ENCODE measurements at places on chromosomes 7 and 10.

- no peak for DNase-seq
These were observed 78.8 kb downstream of the RALA start for GRCh38 chr7:39702133-39702532.

DNA sequence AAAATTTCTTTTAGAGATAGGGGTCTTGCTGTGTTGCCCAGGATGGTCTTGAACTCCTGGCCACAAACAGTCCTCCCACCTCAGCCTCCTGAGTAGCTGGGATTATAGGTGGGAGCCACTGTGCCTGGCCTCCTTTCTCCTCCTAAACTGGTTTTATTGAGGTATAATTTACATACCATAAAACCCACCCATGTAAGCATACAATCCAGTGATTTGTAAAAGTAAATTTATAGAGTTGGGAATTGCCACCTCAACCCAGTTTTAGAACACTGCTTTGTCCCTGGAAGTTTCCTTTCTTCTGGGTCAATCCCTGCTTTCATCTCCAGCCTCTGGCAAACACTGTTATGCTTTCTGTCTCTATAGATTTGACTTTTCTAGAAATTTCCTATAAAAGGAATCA lies 49.0 kb downstream of the CNNM2 start:
- no peak for DNase-seq

DNA sequence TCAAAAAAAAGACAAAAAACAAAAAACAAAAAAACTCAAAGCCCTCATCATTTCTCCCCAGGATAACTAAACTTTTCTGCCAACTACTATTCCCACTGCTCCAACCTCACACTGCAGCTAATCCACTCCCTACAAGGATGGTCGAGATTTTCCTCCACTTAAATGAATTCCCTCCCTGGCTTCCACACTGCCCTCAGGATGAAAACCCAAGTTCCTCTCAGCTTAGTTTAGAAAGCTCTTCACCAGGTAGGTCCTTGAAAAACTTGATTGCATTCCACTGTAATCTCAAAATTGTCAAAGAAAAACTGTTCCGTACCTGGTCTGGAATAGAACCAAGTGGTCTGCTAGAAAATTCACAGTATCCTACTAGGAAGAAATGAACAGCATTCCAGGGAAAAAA lies 294.3 kb upstream of the KLF14 start:
- no peak for DNase-seq

DNA sequence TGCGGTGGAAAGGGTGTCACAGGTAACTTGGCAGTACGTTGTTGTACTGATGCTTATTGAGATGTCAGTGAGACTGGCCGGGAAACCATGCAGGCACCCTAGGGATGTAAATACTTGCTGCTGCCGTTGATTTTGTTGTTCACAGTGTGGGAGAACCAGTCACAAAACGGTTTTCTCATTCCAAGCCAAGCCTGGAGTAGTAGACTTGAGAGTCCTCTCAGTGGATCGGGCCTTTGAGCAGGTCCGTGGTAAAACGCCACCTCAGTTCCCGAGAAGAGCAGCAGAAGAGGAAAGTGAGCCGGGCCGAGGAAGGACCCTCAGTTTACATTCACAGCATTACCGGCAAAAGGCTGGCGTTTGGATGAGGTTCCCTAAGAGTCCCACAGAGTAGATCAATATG lies 1.1 kb downstream of the JAKMIP3 start:
- DNase-seq = no peak

GRCh38 chr10:1412531-1413189 lies 324.7 kb downstream of the ADARB2 start:
- DNase-seq = no peak
